ENCODE measurements at places on chromosomes 2 and 18. TPM values are rescaled to one million over a fixed set of nuclear protein-coding genes. Genes with fewer than 3 reads are reported as not detected.

Gene SCYGR7
- polyA plus RNA-seq: not detected

Gene LIMS1
- 73.5 TPM for polyA plus RNA-seq

Gene OR6B2
- polyA plus RNA-seq: not detected

Gene MC2R
- not detected for polyA plus RNA-seq

Gene NLRC4
- polyA plus RNA-seq: not detected

Gene GMCL1
- polyA plus RNA-seq: 5.5 TPM

Gene SMPD4
- polyA plus RNA-seq: 59.8 TPM

Gene SMCHD1
- polyA plus RNA-seq: 9.0 TPM

Gene MERTK
- 0.05 TPM for polyA plus RNA-seq

Gene AOX1
- polyA plus RNA-seq: 82.2 TPM

Gene CPS1
- polyA plus RNA-seq: 14.9 TPM

Gene POTEI
- polyA plus RNA-seq: 0.01 TPM

Gene NOP58
- 51.7 TPM for polyA plus RNA-seq

Gene SLC8A1
- 6.4 TPM for polyA plus RNA-seq

Gene CIDEA
- 4.9 TPM for polyA plus RNA-seq

Gene EXOC6B
- 21.6 TPM for polyA plus RNA-seq

Gene CAVIN2
- polyA plus RNA-seq: 20.7 TPM

Gene GALNT13
- not detected for polyA plus RNA-seq

Gene ZC3H6
- polyA plus RNA-seq: 0.58 TPM

Gene FNDC4
- polyA plus RNA-seq: 27.8 TPM

Gene UGT1A4
- not detected for polyA plus RNA-seq

Gene RASGRP3
- 0.06 TPM for polyA plus RNA-seq

Gene SLC30A3
- polyA plus RNA-seq: 0.09 TPM

Gene TUBB8B
- polyA plus RNA-seq: 0.59 TPM

Gene CPLX4
- not detected for polyA plus RNA-seq

All from mammary epithelial cell (primary cell).